Myocyte (in vitro differentiated cells): ENCODE measurements at places on chromosomes 2 and 18. TPM values are rescaled to one million over a fixed set of nuclear protein-coding genes. Genes with fewer than 3 reads are reported as not detected.
A peak's percentile ranks its signal among the peaks of the same experiment; 100 is the strongest.

- no peak for DNase-seq
Measured at GRCh38 chr18:1273469-1273868, 368.8 kb downstream of the ADCYAP1 start.

- DNase-seq, result no peak
Measured at GRCh38 chr2:19348692-19349091, 9.7 kb downstream of the OSR1 start.

DNA sequence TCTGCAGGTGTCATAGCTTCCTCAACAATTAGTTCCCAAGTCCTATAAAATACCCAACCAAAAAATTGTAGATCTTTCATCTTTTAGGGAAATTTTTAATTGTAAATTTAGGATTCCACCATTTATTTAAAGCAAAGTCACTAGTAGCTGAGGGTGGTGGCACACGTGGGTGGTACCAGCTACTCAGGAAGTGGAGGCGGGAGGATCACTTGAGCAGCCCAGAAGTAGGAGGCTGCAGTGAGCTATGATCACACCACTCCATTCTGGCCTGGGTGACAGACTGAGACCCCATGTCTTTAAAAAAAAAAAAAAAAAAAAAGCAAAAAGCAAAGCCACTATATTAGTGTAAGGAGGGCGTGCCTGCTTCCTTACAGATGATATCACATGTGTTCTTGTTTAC, 60.3 kb upstream of the GREB1L start:
- DNase-seq, result no peak

Gene TOGARAM2
- 1.0 and 1.7 TPM in 2 replicates for total RNA-seq

- DNase-seq, result no peak
Measured at GRCh38 chr2:62010632-62011256, 105.3 kb downstream of the COMMD1 start.

Gene ALPP
- not detected in 2 replicates for total RNA-seq

- DNase-seq, result peak; percentile 43
Measured at GRCh38 chr18:20971886-20972267, 139.7 kb downstream of the ROCK1 start.

Gene DHRS9
- total RNA-seq, result not detected in 2 replicates

DNA sequence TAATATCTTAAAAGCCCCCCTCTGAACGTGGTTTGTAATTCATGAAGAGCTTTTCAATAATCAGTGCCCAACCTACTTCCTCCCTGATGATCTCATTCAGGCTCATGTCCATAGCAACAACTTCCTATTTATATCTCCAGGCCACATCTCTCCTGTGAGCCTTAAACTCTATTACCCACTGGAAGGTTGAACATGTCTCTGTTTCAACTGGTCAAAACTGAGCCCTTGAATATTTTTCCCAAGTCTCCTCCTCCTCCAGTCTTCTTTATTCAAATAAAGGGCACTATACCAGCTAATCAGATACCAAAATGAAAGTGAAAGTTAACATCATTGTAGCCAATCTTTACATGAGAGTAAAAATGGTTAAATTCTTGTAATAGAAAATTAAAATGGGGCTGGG, 63.7 kb upstream of the ITGA4 start:
- peak; percentile 84 for DNase-seq

DNA sequence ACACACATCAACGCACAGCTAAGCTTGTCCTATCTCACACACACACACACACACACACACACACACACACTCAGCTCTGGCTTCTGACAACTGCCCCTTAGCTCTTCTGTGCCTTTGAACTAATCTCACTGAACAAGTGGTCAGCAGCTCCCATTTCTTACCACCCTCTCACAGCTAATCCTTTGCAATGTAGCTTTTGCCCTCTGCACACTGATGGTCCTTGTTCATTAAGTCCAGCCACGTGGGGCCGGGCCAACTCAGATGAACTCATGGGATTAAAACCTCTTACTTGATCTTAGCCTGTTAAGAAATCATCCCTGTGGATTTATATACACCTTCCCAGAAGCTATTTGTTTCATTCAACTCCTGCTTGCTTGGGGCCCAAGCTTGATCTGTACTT, 36.6 kb downstream of the DPYSL5 start:
- peak; percentile 29 for DNase-seq

- no peak for DNase-seq
Measured at GRCh38 chr2:3254442-3254941, 123.1 kb downstream of the EIPR1 start.

GRCh38 chr2:168243061-168243460, 4.3 kb downstream of the STK39 start:
- DNase-seq, result no peak

DNA sequence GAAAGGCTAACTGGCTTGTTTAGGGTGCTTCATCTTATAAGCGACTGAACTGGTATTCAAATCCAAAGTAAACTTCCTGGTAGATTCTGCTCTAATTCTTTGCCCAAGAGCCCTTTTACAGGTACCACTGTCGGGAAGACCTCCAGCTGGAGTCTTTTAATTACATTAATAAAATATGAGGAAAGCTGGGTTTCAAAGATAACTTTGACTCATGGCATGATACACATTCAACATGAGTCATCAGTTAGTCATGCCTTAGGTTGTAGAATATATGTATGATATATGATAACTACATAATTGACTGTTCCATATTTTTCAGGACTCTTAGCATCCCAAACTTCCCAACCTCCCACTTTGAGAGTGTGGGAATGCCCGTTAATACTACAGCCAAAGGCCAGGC, 32.3 kb downstream of the ZCCHC2 start:
- DNase-seq, result no peak

DNA sequence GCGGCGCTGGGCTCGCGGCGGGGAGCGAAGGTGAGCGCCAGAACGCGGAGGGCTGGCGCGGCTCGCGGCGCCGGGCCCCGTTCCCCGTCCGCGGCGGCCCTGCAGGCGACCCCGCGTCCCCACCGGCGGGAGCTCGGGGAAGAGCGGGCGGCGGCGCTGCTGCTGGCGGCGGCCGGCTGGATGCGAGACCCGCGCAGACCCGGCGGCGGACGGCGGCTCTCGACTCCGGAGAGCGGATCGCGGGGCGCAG, 213 bp downstream of the DOK6 start:
- no peak for DNase-seq

DNA sequence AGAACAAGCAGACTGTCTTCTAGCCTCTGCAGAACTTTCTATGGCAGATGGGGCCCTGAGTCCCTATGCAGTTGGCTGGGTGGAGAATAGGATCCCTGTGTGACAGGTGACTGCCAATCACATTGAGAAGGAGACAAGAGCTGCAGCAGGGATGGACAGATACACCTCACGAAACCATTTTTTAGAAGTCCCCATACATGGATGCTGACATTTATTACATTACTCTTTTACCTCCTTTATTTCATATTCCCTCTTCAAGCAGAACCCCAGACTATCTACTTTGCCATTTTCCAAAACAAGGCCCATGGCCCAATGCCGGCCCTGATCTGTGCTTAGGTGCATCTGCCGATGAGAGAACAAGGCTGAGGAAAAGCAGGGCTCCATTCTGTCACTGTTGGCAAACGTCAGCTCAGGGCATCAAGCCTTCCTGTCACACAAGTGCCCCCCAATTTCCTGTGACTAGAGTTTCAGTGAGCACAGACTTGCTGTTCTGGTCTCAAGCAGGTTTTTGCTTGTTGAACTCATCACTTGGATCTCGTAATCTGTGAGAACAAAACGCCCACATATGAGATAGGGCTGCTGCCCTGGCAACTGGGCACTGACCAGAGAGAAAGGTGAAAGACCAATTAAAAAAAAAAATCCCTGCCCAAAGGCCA, 35.8 kb downstream of the LOXHD1 start:
- no peak for DNase-seq

GRCh38 chr2:193154076-193154475, 959.3 kb upstream of the TMEFF2 start:
- DNase-seq, result no peak

DNA sequence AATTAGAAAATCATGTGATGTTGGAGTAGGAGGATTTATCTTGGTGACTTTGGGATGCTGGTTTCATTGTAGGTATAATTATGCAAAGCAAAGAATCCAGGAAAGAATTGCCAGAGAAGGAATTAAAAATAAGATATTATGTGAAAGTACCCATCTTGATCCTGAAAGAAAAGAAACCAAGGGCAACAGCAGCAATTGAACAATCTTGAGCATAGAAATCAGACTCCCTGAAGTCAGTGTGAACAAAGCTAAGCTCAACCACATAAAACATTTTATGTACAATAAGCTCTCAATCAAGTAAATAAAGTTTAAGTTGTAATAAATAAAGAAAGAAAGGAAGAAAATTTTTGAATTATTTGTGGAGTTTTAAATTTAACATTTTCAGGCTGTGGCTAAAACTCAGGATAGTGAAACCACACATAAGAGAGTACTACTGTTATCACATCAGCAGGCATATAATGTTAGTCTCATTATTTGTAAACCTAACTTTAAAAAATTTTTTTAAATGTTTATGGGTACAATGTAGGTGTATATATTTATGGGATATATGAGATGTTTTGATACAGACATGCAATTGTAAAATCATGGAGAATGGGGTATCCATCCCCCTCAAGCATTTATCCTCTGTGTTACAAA, 32.8 kb upstream of the GPR55 start:
- DNase-seq, result no peak

- DNase-seq, result no peak
Measured at GRCh38 chr18:73528066-73528465, 619.6 kb downstream of the FBXO15 start.

Gene NRP2
- 3.9 and 4.8 TPM in 2 replicates for total RNA-seq

DNA sequence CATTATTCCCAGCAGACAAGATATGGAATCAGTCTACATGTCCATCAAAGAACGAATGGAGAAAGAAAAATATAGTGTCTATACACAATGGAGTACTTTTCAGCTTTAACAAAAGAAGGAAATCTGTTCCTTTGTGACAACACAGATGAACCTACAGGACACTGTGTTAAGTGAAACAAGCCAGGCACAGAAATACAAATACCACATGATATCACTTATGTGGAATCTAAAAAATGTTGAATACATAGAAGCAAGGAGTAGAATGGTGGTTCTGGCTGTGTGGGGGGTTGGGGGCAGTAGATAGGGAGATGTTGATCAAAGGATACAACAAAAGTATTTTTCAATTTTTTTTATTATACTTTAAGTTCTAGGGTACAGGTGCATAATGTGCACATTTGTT, 347.7 kb upstream of the MAP2 start:
- DNase-seq, result no peak

DNA sequence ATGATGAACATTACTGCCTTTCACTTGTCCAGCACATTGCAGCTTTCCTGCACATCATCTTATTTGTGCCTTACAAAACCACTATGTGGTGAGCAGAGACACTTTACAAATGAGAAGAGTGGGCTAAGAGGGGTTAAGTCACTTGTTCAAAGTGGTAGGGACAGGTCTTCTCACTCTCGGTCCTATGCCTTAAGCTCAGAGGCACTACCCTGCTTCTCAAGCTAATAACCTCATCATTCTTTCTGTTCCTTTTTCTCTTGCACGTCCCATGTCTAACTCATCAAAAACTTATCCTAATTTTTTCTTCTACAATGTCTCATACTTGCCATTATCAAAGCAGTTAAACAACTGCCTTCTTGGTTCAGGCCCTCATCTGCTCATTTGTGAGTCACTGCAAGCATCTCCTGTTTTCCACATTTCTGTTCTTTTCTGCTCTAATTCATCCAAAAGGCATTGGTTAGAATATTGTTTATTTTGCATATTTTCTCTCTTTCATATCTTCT, 21.9 kb upstream of the NCOA1 start:
- DNase-seq, result no peak

DNA sequence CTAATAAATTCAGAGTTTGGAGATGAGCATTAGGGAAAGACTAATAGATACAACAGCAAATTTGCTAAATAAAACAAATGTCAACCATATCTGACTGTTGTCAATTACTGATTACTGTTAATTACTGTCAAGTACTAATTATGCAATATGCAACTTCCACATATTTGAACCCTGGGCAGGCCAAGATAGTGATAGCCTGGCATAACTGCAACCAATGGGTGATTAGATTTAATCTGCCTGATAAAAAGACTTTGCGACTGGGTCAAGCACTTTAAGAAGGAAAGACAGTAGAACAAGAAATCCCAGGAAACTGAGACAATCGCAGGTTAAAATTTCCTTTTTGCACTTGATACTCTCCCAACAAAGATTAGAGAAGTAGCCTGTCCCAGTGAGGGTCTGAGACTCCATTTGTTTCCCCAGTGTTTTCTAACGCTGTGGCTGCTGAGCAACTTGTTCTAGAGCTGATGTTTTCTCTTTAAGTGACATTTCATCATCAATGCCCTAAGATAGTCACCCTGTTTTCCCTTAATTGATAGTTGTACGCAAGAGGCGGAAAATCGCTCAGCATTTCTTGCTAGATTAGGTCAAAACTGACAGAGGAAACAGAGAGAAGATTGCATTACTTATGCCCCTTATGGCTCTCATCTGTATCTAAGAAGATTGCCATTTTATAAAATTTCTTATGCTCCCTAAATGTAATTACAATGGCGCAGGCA, 17.8 kb downstream of the ARHGAP15 start:
- DNase-seq, result no peak

Gene AKAIN1
- total RNA-seq, result not detected in 2 replicates

DNA sequence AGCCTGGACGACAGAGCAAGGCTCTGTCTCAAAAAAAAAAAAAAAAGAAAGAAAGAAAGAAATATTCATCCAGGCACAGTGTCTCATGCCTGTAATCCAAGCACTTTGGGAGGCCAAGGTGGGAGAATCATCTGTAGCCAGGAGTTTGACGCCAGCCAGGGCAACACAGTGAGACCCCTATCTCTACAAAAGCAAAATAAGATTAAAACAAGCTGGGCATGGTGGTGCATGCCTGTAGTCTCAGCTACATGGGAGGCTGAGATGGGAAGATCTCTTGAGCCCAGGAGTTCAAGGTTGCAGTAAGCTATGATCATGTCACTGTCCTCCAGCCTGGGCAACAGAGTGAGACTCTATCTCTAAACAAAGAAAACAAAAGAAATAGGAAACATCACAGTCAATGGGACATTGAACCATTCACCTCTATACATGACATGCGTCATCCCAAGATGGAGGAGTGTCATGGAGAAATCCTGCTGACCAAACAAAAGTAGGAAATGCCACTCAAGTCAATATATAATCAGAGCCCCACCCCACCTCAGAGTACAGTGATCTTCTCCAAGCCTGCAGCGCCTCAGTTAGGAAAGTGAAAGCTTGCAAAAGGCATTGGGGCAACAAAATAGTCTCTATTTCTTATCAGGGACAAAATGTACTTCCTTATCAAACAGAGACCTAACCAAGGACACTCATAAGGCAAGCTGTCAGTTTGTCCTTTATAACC, 9.8 kb downstream of the FEV start:
- DNase-seq, result no peak

Gene C2orf78
- total RNA-seq, result not detected in 2 replicates

Gene CRACDL
- total RNA-seq, result 0.11 and 0.26 TPM in 2 replicates

GRCh38 chr2:130877258-130877657, 40.5 kb downstream of the ARHGEF4 start:
- DNase-seq, result no peak
